Nephron progenitor cell (in vitro differentiated cells): ENCODE measurements at places on chromosomes 12 and 14.

GRCh38 chr12:7917392-7918267 lies 18.4 kb downstream of the SLC2A3 start:
- DNase-seq, result no peak

- peak; percentile 62 for DNase-seq
Measured at GRCh38 chr14:95359994-95360826, 40.5 kb upstream of the CLMN start.

DNA sequence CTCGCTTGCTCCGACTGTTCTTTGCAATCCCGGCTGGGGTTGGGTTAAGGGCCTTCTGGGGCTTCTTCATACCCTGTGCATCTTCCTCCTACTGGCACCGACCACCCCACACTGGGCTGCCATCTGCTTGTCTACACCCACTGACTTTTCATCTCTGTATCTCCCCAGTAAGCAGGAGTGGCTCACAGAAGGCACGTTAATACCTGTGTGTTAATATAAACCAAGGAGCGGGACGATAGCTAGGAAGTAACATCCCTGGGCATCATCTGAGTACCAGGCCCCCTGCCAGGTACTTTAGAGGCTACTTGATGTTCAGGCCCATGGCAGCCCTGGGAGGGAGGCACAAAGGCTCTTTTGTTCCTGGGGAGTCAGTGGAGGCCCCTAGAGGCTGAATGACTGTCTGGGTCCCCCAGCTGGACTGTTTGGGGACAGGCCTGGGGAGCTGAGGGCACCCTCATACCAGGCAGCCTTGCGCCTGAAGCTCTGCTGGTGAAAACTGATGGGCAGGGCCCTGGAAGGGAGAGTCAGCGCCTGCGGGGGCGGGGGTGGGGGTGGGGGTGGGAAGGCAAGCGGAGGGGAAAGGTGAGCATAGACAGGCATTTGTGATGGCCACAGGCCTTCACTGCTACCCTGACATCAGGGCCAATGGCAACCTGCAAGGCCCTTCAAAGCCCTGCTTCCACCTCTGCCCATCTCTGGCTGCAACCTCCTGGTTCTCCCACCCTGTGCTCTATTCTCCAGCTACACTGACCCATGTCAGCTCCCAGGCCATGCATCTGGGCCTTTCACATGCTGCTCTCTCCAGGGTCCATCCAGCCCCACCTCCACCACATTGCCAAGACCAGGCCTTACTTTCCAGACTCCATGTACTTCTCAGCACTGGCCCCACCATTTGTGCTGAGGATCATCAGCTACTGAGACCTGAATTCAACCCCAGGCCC lies 34.2 kb upstream of the DEGS2 start:
- no peak for DNase-seq

- DNase-seq, result no peak
Measured at GRCh38 chr14:37466003-37466622, 128.9 kb downstream of the FOXA1 start.

DNA sequence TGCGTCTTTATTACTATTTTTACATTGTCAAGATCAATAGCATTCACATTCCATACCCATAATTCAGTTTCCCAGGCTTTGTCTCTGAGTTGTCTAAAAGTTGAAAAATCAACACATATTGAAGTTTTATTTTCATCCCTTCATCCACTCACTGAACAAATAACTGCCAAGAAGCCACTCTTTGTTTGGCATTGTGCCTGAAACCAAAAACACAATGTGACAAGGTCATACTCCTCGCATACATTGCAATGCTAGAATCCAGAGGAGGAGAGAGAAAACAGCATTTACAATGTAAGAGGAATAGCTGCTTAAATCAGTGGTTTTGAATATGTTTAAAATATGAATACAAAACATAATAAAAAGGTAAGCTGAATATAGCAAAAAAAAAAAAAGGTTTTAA lies 71.8 kb downstream of the CCDC60 start:
- DNase-seq, result no peak

- peak; percentile 73 for DNase-seq
Measured at GRCh38 chr12:1629338-1630132, 504 bp downstream of the WNT5B start.

DNA sequence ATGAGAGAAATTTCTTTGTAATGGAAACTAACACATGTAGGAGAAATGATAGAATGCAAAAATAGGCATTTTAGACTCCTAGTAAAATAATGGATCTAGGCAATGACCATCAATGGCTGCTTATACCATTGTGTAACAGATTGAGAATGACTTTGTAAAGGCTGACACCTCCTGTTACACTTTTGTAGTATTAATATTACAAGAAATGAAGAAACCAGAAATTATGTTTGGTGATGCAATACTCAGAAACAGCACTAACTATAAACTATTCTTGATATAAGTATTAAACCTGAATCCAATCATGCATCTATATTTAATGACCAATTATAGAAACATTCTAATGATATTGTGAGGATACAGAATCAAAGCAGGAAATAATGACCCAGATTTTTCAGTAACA lies 108.5 kb upstream of the CNTN1 start:
- DNase-seq, result no peak

GRCh38 chr14:103846543-103847450 lies 578 bp downstream of the PPP1R13B start:
- DNase-seq, result peak; percentile 30

DNA sequence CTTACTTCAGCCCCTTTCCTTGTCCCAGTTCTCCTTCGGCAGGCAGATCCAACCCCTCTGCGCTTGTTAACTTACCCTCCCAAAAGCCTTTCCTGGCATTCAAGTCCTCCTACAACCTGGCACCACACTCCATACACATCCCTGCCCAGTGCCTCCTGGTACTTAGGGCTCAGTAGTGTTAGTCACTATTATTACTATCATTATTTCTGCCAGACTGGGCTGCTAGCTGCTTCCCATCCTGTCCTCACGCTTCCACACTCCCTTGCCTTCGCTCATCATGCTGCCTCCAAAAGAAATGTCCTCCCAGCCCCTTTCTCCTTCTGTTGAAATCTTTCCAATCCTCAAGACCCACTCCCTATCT lies 1.6 kb upstream of the HDAC7 start:
- no peak for DNase-seq

DNA sequence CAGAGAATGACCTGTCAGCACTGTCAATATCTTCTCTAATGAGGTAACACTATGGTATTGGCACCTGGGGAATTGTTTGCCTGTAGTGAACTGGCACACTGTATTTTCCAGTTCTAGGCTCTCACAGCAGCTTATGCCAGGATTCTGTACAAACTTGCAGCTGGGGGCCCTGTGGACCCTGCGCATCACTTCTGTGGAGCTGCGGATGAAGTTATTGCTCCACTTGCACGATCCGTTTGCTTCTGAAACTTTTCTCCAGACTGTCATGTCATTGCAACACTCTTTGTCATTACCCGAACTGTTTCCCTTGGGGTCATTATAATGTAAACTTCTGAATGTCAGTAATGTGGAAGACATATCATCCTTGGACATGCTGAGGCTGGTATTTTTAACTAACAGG lies 3.9 kb downstream of the RNASE11 start:
- no peak for DNase-seq

DNA sequence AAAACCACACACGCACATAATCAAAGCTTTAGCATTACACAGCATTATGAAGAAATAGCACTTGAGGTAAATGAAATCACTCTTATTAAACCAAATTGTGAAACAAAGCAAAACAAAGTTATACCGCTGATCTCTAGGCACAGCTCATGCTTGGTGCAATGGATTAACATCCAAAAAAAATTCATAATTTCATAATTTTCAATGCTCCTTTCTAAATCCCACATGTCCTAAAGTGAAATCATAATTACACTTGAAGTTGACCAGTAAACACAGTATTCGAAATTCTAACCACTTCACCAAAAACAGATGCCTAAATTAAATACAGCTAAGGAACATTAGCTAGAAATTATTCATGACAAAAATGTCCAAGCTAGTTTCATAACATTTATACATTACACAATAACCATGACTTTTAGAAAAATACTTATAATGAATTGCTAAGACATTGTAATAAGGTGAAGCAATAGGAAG lies 1.5 kb downstream of the MLH3 start:
- no peak for DNase-seq

- DNase-seq, result no peak
Measured at GRCh38 chr14:49992901-49993339, 100.0 kb downstream of the ARF6 start.

DNA sequence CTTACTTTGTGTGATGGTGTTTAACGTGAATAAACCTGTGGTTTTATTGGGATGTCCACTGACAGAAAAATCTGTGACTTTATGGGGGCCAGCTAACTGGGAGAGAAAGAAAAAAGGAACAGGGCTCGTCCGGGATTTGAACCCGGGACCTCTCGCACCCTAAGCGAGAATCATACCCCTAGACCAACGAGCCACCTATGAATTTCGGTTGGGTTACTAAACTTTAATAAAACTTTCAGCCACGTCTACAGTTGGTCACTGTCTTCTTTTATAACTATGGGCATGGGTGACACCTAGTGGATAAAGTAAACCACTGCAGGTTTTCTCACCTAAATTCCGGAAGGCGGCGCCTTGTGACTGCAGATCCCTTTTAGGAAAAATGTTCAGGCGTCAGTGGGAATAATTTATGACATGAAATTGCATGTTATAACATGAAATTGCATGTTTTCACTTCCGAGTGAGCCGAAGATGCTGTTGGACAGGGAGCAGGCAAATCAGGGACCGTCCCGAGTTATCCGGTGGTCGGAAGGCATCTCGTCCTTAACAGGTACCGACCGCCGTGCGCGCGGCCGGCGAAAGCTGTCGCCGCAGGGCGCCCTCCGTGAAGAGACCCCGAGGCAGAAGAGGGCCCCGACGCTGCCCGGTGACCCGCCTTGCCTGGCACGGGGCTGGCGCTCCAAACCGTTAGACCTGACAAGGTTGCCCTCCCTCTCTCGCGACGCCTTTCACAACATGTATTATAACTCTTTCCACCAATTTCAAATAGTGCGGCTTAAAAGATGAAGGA lies 18.2 kb upstream of the RNASE12 start:
- DNase-seq, result peak; percentile 66

- DNase-seq, result no peak
Measured at GRCh38 chr12:30461026-30461615, 234.5 kb downstream of the IPO8 start.

DNA sequence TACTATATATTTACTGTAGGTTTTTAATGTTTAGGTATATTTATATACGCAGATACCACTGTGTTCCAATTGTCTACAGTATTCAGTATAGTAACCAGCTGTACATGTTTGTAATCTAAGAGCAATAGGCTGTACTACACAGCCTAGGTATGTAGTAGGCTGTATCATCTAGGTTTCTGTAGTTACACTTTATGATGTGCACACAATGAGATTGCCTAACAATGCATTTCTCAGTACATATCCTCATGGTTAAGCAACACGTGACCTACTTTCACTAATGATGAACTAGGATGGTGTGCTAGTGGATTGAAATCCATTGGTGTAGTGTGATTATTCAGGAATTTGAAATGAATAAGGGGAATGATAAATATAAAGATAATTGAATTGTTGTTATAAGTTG lies 77.7 kb downstream of the ETNK1 start:
- no peak for DNase-seq

DNA sequence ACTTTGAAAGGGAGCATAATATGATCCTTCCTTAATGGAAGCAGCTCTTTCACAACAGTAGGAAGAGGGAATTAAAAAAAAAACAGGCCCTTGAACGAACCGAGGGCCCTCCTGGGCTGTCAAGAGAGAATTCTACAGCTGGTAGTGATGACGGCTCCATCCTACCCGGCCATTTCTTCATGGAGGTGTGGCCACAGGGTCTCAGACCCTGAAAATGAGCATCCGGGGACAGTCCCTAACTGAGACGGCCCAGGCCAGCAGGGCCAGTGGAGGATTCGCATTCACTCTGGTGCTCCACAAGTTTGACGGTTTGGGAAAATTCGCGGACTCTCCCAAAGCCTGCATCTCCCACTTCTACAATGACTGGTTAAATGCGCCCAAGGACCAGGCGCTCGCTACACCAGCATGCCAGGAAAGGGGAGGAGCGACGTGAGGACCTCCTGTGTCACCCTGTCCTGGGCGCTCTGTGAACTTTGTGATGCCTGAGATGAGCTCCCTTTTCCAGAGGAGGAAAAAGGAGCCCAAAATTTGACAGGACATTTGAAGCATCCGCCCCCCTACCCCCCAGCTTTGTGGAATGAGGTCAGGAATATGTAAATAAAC lies 66.8 kb downstream of the BCL11B start:
- no peak for DNase-seq

GRCh38 chr12:5094551-5094950 lies 50.9 kb downstream of the KCNA5 start:
- DNase-seq, result no peak

DNA sequence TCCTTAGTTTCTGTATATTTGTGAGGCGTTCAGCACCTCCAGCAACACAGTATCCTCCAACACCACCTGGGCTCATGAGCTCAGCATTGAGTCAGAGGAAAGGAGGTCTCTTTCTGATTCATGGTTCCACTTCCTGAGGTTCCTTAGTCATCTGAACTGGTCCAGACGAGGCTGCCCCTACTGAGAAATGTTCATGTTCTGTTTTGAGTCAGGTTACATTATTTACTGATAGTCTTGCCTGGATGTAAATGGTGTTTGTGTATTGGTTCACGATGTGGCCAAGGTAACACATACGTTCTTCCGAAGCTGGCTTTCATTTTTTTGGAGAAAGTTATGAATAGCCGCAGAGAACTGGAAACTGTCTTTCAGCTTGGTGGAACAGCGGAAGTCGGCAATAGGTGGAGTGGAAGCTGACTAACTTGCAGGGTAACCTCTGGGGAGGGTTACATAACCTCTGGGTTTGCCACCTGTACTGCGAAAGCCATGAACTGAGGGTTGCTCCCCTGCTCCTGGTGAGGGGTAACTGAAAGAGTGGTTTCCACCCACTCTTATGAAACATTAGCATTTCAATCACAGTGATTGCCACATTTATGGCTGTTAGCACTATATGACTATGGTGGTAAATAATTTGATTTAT lies 42.2 kb upstream of the MANSC4 start:
- DNase-seq, result no peak
